GM19239 (cell line): ENCODE measurements at places on chromosomes 6 and 20.

DNA sequence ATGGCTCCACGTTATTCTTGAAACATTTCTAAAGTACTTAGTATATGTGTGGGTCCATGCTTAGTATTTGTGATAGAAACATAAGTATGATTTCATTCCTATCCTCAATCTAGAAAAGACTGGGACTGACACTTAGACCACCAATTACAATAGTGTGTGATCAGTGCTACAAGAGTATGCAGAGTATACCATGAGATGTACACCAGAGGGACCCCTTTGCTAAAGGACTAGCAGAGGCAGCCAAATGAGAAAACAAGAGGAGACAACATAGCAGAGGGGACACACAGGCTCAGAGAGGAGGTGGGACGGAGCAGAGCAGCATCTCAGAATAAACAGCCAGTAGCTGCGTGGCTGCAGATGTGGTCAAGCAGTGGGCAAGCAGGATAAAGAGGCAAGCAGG, 21.0 kb downstream of the RMND1 start:
- DNase-seq: no peak

- no peak for DNase-seq
These were observed 552.1 kb downstream of the PKHD1 start for GRCh38 chr6:51535327-51535726.

DNA sequence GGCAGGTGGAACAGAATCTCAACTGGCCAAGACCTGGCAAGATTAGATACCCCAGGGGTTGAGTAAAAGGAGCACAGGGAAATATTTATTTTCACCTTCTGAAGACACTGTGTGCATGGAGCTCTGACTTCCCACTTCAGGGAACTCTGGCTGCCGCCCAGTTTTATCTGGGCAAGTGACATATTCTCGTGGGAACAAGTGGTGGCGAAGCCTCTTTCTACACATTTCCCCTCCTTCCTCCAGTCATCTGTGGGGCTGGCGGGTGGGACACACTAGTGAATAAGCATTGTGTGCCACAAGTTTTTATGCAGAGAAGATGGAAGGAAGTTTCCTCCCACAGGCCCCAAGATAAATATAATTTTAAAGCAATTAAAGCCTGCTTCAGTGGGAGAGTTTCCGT, 23.6 kb downstream of the NSFL1C start:
- DNase-seq: no peak

DNA sequence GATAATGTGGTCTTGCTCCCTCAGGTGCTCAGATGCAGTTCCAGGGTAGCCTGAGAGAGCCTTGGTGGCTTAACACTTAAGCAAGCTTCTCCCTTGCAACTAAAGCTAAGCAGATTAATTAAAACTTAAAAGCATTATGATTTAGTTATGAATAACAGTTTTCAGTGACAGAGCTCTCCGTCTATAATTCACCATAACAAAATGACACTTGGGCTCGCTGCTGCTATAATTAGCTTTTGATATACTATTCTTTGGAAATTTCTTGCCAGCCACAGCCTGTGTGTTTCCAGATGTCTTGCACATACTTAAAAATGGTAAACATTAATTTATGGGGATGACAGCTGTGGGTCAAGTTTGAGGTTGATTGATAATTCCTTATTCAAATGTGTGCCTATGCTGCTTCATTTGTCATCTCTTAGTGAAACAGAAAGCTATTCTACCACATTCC, 380.5 kb downstream of the TFAP2B start:
- no peak for DNase-seq

GRCh38 chr6:44115866-44116265, 11.4 kb downstream of the MRPL14 start:
- DNase-seq: no peak

DNA sequence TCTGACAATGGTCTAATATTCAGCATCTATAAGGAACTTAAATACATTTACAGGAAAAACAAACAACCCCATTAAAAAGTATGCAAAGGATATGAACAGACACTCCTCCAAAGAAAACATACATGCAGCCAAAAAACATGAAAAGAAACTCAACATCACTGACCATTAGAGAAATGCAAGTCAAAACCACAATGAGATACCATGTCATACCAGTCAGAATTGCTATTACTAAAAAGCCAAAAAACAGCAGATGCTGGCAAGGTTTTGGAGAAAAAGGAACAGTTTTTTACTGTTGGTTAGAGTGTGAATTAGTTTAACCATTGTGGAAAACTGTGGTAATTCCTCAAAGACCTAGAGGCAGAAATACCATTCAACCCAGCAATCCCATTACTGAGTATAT, 339.0 kb upstream of the ADGRB3 start:
- DNase-seq: no peak

DNA sequence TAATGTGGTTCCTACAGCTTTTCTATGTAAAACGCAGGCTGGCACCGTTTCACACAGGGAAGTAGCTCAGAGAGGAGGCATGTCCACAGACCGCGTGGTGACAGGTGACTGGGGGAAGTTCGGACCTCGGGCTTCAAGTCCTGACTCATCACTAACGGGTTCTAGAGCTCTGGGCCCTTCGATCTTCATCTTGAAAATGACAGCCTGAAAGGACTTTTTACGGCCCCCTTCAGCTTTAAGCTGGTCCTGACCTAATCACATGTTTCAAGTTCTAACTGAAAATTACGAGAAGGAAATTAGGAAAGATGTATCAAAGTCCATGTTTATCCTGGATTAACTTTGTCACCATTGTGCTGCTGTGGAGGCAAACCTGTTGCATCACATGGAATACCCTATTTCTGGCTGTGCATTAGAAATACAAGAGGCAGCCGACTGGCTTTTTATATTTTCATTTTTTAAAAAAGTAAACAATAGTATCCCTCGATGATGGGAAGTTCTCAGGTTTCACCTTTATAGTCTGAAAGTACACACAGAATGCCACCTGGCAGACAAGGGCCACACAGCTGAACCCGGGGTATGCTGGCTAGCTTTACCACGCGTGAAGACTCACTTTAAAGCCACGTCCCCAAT, 2.0 kb downstream of the MAN1A1 start:
- no peak for DNase-seq

DNA sequence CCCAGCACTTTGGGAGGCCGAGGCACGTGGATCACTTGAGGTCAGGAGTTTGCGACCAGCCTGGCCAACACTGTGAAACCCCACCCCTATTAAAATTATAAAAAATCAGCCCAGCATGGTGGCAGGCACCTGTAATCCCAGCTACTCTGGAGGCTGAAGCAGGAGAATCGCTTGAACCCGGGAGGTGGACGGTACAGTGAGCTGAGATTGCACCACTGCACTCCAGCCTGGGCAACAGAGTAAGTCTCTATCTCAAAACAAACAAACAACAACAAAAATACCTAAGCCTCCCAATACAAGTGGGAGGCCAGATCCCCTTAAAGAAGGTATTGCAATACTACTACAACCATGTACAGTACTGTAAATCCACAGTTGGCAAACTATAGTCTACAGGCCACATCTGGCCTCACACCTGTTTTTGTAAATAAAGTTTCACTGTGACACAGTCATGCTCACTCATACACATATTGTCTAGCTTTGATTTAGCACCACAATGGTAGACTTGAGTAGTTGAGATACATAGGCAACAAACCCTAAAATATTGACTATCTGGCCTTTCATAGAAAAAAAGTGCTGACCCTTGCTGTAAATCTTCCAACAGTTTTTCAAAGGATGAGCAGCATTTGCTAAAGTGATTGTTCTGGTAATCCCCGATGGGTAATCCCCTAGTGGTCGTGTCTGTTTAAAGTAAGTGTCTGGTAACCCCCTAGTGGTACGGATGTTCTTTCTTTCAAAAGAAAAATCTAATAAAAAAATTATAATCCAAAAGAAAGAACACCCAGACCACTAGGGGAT, 202.0 kb downstream of the RNGTT start:
- no peak for DNase-seq

DNA sequence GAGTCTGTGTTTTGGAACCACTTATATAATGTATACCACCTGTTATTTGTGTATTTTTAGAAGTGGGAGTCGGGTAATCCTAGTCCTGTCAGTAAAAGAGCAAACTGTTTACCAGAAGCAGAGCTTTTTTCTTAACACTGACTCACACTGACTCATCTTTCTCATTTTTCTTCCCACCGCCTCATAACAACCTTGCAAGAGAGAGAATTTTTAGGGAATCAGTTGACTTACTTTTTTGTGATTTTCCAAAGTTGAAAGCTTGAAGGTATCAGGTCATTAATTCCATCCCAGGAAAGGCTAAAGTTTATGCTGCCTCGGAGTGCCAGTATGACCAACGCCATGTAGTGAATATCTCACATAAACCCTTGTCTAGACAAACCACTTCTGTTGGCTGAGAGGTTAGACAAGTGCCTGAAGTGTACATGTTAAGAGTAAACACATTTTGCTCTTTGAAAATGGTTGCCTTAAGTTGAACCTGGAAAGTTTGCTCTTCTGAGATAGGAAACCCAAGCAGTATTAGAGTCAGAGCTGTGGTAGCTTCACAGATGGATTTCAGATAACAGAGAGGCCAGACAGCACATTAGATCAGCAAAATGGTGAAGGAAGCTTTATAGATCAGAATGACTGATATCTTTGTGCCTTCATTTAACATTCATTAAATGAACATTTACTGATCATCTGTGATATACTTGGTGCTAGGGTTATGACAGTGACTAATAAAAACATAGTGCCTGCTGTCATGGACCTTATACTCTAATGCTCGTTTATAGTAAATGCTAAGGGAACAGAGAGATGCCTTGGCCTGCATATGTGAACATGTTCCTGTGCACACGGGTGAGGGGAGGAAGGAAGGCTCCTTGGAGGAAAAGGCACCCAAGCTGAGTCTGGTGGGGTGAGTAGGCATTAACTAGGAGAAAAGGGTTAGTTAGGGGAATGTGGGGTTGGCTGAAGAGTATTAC, 29.1 kb upstream of the PKIG start:
- no peak for DNase-seq
